ENCODE measurements at places on chromosomes 12 and 14.
A peak's percentile ranks its signal among the peaks of the same experiment; 100 is the strongest.

GRCh38 chr12:67827820-67828383, 161.3 kb upstream of the IFNG-AS1 start:
- DNase-seq, result peak; percentile 93

DNA sequence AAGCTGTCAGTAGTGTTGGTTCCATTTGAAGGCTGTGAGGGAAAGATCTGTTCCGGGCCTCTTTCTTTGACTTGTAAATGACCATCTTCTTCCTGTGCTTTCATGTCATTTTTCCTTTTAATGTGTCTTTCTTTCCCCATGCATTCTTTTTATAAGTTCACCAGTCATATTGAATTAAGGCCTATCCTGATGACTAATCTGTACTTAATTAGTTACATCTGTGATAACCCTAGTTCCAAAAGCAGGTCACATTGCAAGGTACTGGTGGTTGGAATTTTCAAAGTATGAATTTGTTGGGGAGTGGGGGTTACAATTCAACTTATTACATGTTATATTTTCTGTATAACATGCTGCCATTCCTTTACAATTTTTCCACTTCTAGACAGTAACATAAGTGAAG, 1642.1 kb upstream of the FLRT2 start:
- DNase-seq, result peak; percentile 7

GRCh38 chr12:64733857-64734256, 25.3 kb downstream of the GNS start:
- peak; percentile 54 for DNase-seq

DNA sequence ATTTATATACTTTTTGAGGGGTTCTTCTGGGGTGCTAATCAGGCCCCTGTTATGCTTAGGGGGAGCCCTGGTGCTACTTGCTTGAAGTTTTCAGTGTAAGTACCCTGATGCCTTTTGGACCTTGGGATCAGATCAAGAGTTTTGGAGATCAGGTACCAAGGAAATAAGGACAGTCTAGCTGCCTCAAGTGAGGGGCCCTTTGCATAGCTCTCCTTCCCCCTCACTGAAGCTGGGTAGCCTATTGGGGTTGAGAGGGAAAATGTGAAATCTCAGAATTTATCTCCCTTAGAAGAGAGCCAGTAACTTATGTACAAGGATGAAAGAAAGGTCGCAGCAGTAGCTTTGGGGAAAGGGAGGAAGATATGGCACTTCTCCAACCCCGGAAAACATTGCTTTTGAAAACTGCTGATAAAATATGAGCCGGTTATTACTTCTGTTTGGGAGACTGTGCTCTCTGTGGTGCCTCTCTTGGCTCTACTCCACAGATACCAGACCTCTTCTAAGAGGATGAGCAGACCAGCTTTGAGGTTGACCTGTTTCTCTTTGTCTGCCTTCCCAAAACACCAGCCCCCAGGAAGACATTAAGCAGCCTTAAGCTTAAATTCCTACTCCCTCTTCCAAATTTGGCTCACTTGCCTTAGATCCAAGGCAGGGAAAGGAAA, 8.8 kb upstream of the AMHR2 start:
- DNase-seq, result no peak

DNA sequence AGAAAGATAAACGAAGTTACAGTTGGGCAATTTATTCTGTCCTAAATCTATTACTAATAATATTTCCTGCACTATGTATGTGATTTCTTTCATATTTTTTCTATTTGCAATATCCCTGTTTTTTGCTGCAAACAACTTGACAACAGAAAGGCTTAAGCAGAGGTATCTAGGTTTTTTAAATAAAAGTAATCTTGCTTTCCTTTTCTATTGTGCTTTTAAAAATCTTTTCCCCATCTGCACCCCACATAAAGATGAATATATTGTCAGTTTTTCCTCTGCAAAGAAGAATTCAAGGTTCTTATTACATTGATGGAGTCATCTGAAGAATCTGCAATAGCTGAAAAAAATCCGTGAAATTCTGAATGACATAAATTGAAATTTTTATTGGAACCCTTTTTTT, 502 bp upstream of the RALGAPA1 start:
- DNase-seq, result no peak

DNA sequence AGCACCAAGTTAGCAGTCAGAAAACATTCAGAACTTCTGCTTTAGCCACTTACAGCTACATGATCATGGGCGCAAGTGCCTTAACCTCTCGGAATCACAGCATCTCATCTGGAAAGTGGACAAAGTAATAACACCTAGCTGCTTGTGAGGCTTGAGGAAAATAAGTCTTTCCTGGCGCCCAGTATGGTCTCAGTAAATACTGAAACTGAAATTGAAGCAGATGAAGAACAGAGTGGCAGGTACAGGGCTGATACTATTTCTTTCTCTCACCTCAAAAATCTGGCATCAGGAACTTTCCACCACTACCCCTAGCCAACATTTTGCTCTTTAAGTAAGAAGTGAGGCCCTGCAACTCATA, 129.7 kb upstream of the FUT8 start:
- DNase-seq, result no peak

DNA sequence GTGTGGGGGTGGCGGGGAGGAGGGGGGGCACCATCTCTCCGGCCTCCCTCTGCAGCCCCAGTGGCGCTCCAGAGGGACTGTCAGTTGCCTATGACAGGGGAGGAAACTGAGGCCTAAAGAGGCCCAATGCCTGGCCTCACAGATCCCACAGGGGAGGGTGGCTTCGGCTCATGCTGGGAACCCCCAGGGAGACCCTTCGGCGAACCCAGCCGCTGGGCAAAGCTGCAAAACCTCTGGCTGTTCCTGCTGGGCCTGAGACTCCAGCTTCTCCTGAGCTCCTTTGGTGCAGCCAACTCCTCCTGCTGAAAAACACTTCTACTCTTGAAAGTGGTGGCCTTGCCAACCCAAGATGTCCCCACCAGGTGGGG, 170.1 kb upstream of the RTL1 start:
- no peak for DNase-seq

- no peak for DNase-seq
These were observed 93.0 kb upstream of the MGAT4C start for GRCh38 chr12:86349196-86349595.

GRCh38 chr12:69575346-69575745, 9.9 kb upstream of the CCT2 start:
- no peak for DNase-seq

DNA sequence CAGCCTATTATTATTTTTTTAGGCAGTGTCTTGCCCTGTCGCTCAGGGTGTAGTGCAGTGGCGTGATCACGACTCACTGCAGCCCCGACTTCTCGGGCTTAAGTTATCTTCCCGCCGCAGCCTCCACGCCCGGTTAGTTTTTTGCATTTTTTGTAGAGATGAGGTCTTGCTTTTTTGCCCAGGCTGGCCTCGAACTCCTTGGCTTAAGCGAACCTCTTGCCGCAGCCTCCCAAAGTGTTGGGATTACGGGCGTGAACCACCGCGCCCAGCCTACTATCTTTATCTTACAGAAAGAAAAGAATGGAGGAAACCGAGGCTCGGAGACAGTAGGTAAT, 507 bp upstream of the PTPN11 start:
- no peak for DNase-seq

- no peak for DNase-seq
These were observed 38.0 kb downstream of the DICER1 start for GRCh38 chr14:95119336-95119735.

DNA sequence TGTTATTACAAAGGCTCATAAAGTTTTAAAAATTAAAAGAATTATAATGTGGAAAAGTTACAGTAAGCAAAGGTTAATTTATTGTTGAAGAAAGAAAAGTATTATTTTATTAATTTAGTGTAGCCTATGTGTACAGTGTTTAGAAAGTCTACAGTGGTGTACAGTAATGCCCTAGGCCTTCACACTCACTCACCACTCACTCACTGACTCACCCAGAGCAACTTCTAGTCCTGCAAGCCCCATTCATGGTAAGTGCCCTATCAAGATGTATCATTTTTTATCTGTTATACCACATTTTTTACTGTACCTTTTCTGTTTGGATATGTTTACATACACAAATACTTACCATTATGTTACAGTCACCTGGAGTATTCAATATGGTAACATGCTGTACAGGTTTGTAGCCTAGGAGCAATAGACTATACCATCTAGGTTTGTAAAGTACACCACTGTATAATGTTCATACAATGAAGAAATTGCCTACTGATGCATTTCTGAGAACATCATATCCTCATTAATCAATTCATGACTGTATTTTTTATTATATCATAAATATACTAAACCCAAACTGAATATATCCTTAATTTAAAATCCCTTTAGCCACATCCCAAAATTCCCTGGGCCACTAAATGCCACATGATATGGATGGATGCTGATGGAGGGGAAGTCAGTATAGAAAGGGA, 43.6 kb upstream of the NID2 start:
- peak; percentile 74 for DNase-seq

GRCh38 chr12:130245251-130245650, 83.0 kb downstream of the FZD10 start:
- DNase-seq, result no peak

- DNase-seq, result no peak
These were observed 16.5 kb upstream of the RIMKLB start for GRCh38 chr12:8681129-8681884.

DNA sequence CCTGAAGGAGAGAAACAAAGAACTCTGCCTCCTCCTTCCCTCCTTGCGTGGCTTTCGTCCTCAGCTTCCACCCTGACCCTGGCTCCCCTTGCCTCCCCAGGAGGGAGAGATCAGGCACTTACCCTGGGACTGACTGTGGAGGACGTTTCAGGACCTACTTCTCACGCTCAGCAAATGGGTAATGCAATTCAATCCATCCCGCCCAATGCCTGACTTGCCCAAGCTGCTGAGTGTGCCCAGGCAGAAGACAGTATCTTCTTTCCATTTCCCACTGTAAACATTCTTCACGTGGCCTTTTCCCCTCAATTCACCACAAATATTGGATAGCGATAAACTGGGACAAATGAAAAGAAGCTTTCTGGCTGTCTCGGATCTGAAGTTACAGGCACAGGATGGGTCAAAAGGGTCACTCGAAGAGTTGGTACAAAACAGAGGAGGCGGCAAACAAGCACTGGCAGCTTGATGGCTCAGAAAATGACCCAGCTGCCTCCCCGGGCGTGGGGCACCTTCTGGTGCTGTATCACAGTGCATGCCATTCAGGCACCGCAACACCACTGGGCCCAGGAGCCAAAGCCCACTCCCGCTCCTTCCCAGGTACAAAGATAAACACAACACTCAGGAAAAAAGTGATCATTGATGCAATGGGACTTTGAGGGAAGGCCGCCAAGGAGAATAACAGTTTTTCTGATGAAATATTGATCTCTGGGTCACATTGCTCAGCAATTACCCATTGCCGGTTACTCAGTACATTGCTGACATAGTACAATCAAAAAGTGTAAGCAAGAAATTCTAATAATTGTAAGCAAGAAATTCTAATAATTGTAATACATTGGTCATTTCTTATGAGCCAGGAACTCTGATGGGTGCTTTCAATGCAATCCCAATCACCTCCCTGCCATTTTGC, 65.8 kb downstream of the TRIM9 start:
- DNase-seq, result no peak

DNA sequence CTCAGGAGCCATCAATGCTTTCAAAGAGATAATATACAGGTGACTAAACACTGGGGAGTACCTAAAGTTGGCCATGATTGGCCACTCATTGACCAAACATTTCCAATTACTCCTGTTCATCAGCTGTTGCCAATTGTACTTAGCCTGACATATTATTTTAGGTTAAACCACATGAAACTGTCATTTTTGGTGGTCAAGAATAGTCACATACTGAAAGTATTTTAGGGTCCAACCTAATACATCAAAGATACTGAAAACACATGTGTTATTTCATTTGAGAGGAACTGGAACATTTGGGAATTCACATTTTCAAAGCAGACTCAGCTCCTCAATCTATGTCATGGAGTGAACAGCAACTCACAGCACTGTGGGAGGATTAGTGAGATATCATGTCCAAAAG, 63.9 kb upstream of the KCNA5 start:
- DNase-seq, result no peak

DNA sequence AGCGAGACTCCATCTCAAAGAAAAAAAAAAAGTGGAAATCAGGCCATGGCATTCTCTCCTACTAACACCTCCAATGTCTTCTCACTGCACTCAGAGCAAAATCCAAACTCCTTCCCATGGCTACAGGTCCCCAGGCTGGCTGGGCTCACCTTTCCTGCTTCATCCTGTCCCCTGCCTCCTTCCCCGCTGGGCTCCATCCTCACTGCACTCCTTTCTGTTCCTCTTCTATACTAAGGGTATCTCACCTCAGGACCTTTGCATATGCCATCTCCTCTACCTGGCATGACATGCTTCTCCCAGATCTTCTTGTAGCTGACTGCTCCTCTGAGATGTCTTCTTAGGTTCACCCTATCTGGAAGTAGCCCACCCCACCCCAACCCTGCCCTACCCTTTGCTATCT, 111.1 kb downstream of the DPF3 start:
- DNase-seq, result no peak

DNA sequence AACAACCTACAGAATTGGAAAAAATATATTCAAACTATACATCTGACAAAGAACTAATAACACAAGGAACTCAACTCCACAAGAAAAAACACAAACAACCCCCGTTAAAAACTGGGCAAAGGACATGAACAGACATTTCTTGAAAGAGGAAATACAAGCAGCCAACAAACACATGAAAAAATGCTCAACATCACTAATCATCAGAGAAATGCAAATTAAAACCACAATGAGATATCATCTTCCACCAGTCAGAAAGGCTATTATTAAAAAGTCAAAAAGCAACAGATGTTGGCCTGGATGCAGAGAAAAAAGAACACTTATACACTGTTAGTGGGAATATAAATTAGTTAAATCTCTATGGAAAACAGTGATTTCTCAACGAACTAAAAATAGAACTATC, 82.6 kb upstream of the CCDC91 start:
- peak; percentile 41 for DNase-seq

DNA sequence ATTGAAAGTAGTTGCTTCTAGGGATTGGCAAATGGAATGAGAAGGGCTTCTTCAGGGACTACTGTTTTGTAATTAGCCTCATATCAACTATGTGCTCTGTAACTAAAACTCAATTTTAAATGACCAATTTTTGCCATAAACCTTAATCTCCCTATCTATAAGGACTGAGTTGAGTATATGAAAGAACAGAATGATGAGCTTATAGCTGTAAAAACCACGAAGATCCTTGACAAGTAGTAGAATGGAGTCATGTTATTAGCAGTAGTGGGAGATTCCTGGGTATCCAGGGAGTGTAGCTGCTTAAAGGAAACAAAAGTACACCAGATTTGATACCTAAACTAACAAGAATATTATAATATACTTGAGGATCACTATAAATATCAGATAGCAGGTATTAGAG, 28.0 kb downstream of the LGALS3 start:
- DNase-seq, result no peak

GRCh38 chr12:67068761-67069450, 200.3 kb upstream of the CAND1 start:
- DNase-seq, result peak; percentile 34

GRCh38 chr12:129466499-129466898, 437.3 kb downstream of the TMEM132D start:
- DNase-seq, result no peak
